ENCODE measurements at places on chromosomes 1 and 21.

GRCh38 chr21:44556879-44557278, 1.7 kb downstream of the KRTAP10-3 start:
- no peak for ATAC-seq

DNA sequence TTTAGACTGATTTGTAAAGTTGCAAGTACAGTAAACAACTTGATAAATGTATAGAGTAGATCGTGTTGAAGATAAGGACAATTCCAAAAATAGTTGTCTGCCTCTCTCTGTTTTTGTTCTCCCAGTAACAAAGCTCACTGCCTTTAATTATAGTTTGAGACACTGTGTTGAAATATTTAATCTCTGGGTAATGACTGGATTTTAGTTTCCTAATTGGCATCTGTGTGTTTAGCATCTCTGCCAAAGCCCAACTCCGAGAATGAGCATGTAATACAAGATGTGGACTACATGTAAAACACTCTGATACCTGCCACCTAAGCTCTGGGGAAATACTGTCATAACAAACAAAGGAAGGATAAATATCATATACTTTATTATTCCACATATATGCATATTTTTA, 27.7 kb upstream of the SDE2 start:
- ATAC-seq: no peak

GRCh38 chr1:62046927-62047326, 147.7 kb upstream of the L1TD1 start:
- no peak for ATAC-seq

DNA sequence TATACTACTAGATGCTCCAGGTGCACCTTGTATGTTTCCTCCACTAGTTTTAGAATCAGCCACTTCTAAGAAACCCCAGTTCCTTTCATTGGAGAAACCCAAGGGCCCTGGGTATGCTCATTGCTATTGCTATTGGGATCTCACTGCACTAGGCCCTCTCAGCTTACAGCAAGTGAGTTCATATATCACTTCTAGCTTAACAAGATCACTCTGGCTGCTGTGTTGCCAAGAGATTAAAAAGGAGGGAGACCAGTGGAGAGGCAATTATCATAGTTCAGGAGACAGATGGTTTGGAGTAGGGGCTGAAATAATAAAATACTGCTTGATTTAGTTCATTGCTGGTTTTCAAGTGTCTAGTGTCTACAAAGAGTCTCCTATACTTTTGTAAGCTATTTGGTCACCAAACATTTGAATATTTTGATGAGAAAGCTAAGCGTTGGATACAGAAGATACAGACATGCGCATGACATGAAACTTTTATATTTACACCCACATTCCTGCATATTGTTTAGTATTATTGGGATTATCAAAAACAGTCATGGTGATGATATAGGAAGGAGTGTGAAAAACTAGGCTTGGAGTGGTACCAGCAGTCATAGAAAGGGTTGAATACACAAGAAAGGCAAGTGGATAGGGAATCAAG, 671.9 kb downstream of the ADGRL2 start:
- ATAC-seq: no peak

- no peak for ATAC-seq
Observed at GRCh38 chr1:92483610-92484471, 2.9 kb downstream of the GFI1 start.

DNA sequence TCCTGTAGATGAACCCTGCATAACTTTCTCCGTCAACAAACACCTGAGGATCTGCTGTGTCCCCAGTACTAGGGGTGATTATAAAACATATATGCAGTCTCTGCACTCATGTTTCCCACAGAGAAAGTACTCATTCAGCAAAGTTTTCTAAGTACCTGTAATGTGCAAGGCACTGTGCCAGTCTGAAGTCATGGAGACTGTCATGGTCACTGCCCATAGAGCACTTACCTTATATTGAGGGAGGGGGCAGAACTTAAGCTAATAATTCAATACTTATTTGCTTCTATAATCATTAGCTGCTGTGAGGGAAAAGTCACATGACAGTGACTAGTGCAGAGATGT, 41.2 kb downstream of the MAP3K21 start:
- ATAC-seq: no peak

GRCh38 chr1:109617291-109617801, 2.1 kb downstream of the GNAT2 start:
- ATAC-seq: no peak

GRCh38 chr21:43957611-43958362, 54.3 kb upstream of the TRAPPC10 start:
- no peak for ATAC-seq

DNA sequence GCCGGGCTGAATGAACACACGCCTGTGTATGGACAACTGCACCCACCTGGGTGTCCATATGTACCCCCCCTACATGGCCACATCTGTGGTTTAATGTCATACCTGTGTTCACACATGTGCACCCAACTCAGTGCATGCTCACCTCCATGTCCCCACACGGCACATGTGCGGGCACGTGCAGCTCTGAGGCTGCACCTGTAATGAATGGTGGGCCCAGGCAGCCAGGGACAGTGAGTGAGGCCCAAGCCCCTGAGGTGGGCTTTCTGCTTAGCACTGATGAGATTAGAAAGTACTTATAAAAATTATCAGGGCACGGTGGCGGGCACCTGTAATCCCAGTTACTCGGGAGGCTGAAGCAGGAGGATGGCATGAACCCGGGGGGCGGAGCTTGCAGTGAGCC, 42.5 kb upstream of the CSF3R start:
- no peak for ATAC-seq

DNA sequence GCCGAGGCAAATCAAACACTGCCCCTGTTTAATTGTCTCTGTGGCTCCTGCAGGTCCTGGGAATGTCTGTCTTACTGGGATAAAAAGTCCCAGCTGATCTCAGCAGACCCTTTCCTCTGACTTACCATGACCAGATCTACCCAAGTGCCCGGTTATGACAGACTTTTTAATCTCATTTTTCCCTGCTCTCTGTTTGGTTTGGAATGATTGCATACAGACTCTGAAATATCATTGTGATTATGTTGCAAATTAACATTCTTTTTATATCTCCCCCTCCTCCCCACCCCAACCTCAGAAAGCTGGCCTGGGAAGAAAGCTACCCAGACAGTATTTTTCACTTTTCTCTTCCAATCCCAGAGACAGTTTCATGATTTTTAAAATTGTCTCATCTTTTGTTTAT, 16.3 kb downstream of the RAB7B start:
- ATAC-seq: no peak

Data from gastroesophageal sphincter (tissue), 4 donors.